ENCODE measurements at places on chromosomes 4 and X.

- DNase-seq: no peak
Measured at GRCh38 chrX:136619899-136620505, 28.0 kb upstream of the CD40LG start.

GRCh38 chr4:118397623-118397979 is 44.8 kb upstream of the PRSS12 start:
- no peak for DNase-seq

DNA sequence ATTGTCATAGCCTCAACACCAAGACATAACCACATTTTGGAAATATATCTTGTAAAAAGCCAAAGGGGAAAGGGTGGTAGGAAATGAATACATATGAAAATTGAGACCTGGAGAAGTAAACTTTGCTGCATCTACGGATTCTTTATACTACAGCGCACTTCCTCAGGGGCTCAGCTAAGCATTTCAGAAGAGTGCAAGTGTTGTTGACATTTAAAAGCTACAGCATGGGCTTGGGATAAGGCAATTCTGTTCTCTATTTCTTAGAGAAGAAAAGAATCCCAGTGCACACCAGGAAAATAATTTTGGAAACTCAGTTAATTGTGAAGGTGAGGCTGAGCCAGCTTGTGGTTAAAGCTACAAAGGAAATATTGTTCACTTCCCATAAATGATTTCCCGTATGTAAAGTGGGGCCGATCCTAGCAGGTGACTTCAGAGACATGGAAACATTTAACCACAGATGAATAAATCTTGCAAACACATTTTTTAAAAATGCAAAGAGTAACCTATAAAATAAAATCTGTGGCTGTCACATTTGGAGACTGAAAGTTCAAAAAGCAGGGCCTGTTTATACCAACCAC is 12.6 kb upstream of the GBA3 start:
- no peak for DNase-seq

- no peak for DNase-seq
Measured at GRCh38 chr4:40848251-40848650, 98.5 kb downstream of the NSUN7 start.

DNA sequence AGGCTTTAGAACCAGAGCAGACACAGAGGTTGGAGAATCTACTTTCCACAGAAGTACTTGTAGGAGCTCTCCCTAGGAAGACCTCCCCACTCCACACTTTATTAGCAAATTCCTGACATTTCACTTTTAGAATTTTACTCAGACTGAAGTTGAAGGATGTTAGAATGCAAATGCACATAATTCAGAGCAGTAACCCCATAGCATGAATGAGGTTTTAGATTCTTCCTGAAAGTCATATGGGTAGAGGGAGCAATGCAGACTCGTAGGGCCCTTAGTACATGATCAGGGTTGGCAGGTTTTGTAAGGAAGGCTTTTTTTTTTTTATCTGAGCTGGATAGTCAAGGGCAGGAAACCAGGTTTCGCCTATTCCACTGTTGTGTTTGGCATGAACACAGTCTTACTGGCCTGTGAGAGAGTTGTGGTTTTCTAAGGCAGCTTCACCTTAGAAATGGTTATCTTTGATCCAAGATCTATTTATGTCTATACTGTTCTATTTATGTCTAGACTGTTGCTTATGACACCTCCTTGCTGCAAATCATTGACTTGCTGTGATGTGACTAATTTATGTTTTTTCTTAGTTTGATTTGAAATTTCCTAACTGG is 48.9 kb downstream of the SPATA18 start:
- DNase-seq: no peak

- DNase-seq: no peak
Measured at GRCh38 chr4:147933316-147933715, 201.4 kb downstream of the ARHGAP10 start.
